ENCODE measurements at places on chromosomes 5 and 9. TPM values are rescaled to one million over a fixed set of nuclear protein-coding genes. Genes with fewer than 3 reads are reported as not detected.

DNA sequence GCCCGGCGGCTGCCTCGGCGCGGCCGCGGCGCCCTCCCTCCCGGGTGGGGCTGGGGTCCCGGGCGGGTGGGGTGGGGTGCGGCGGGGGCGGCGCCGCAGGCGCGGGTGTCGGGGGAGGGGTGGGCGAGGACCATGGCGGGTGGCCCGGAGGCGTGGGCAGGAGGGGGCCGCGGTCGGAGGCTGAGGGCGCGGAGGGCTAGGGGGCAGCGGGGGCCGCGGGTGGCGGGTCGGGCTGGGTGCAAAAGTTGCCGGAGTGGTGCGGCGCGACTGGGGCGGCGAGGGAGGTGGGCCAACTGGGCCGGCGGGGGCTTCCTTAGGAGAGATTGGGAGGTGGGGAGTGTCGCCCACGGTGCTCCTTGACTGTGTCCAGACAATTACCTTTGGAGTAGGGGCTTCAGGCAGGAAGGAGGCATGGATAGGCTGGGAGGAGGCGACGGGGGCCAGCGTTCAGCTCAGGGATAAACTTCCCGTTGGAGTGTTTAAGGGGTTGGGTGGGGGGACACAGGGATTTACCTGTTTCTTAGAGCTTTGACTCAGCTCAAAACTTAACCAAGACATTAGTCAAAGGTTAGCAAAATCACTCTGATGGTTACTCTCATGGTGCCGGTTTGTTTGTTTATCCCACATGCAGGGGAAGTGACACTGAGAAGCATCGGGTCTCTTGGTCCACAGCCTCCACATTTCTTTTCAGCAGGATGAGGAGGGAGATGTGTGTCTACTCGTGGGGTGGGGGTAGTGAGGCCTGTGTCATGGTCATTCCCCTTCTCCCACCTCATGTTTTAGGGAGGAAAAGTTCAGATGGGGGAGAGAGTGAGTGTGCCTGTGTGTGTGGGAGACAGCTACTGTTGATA, 859 bp downstream of the CSNK1G3 start:
- peak overlapping the region; percentile 91 for H3K27ac ChIP-seq
- H3K36me3 ChIP-seq, result no peaks in the 10 kb centered on the region
- no peak for DNase-seq
- H3K4me3 ChIP-seq, result peak overlapping the region; percentile 91

- H3K4me1 ChIP-seq, result no peaks in the 10 kb centered on the region
- H3K4me3 ChIP-seq, result no peak overlapping the region
- no peak for DNase-seq
- H3K36me3 ChIP-seq, result no peaks in the 10 kb centered on the region
- no peak overlapping the region for H3K27ac ChIP-seq
- H3K27me3 ChIP-seq, result no peaks in the 10 kb centered on the region
Measured at GRCh38 chr9:78615372-78615771, 318.4 kb downstream of the PSAT1 start.

DNA sequence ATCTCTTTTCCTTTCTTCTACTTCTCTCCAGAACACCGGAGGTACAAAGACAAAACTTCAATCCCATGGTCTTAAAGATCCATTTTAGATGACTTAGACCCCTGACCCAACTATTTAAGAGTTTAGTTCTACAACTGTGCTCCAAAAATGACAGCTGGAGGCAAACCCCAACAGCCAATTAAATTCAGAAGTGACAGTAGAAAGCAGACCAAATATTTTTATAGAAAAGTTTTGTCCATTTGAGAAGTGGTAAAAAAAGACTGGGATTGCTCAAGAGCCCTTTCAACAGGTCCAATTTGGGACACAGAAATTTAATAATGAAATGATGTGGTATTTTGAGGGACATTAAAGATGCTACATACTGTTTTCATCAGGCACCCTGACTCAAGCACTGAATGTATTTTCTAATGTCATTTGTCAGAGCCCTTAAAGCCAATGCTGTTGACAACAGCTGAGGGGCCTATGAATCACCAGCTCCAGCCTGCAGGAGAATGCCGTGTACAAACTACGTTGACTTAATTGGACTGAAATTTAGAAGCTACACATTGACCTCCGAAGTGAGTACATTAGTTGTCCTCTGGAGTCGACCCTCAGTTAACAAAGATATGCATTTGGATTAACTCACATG, 147.5 kb upstream of the PIK3R1 start:
- H3K4me3 ChIP-seq, result no peak overlapping the region
- no peaks in the 10 kb centered on the region for H3K27me3 ChIP-seq
- no peaks in the 10 kb centered on the region for H3K4me1 ChIP-seq
- no peak overlapping the region for H3K27ac ChIP-seq
- DNase-seq, result no peak
- no peaks in the 10 kb centered on the region for H3K36me3 ChIP-seq

GRCh38 chr5:67176936-67177335, 19.7 kb downstream of the CD180 start:
- no peak overlapping the region for H3K4me3 ChIP-seq
- H3K27ac ChIP-seq, result no peak overlapping the region
- no peaks in the 10 kb centered on the region for H3K36me3 ChIP-seq
- H3K4me1 ChIP-seq, result no peaks in the 10 kb centered on the region
- no peaks in the 10 kb centered on the region for H3K27me3 ChIP-seq

- DNase-seq, result no peak
- no peaks in the 10 kb centered on the region for H3K36me3 ChIP-seq
- H3K27me3 ChIP-seq, result no peaks in the 10 kb centered on the region
- H3K4me1 ChIP-seq, result no peaks in the 10 kb centered on the region
- no peak overlapping the region for H3K27ac ChIP-seq
Measured at GRCh38 chr9:81855538-81855937, 72.7 kb upstream of the SPATA31D4 start.

- DNase-seq, result no peak
- H3K36me3 ChIP-seq, result no peaks in the 10 kb centered on the region
- peak overlapping the region; percentile 95 for H3K27ac ChIP-seq
- H3K4me3 ChIP-seq, result no peak overlapping the region
- no peaks in the 10 kb centered on the region for H3K27me3 ChIP-seq
- peaks cover 73% of the 10 kb centered on the region for H3K4me1 ChIP-seq
Measured at GRCh38 chr9:134374301-134375010, 48.2 kb downstream of the RXRA start.

GRCh38 chr9:129336130-129336528, 158.1 kb upstream of the IER5L start:
- H3K36me3 ChIP-seq, result no peaks in the 10 kb centered on the region
- no peak for DNase-seq
- H3K27ac ChIP-seq, result peak overlapping the region; percentile 83
- peak overlapping the region; percentile 10 for H3K4me3 ChIP-seq
- H3K27me3 ChIP-seq, result no peaks in the 10 kb centered on the region

- no peak overlapping the region for H3K4me3 ChIP-seq
- H3K36me3 ChIP-seq, result no peaks in the 10 kb centered on the region
- DNase-seq, result no peak
- no peaks in the 10 kb centered on the region for H3K4me1 ChIP-seq
Measured at GRCh38 chr5:110873773-110874437, 135.1 kb downstream of the SLC25A46 start.

GRCh38 chr5:20537911-20538703, 550.1 kb upstream of the CDH18 start:
- H3K27ac ChIP-seq, result no peak overlapping the region
- no peak overlapping the region for H3K4me3 ChIP-seq
- no peaks in the 10 kb centered on the region for H3K36me3 ChIP-seq
- DNase-seq, result no peak
- H3K27me3 ChIP-seq, result no peaks in the 10 kb centered on the region
- no peaks in the 10 kb centered on the region for H3K4me1 ChIP-seq

GRCh38 chr9:18296702-18297055, 177.3 kb upstream of the ADAMTSL1 start:
- H3K4me1 ChIP-seq, result peaks cover 2% of the 10 kb centered on the region
- H3K27ac ChIP-seq, result no peak overlapping the region

DNA sequence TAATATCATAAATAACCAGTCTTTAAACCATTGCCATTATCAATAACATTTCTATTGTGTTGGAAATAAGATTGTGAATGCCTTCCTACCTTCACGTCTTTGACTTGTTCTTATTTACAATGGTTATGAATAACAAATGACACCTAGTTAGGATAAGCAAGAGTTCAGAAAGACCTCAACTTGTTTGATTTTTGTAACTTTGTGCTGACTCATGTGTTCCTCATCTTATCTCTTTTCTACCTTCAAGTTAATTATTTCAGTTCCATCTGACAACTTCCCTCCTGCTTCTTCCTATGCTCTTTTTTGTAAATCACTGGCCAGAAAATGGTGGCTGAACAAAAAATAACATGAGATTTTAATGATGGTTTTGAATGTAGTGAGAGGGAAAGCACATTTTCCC, 538.5 kb upstream of the TUSC1 start:
- no peak for DNase-seq
- no peaks in the 10 kb centered on the region for H3K36me3 ChIP-seq
- no peaks in the 10 kb centered on the region for H3K4me1 ChIP-seq
- H3K4me3 ChIP-seq, result no peak overlapping the region
- H3K27me3 ChIP-seq, result no peaks in the 10 kb centered on the region

- H3K27me3 ChIP-seq, result no peaks in the 10 kb centered on the region
- DNase-seq, result no peak
- no peaks in the 10 kb centered on the region for H3K4me1 ChIP-seq
- H3K36me3 ChIP-seq, result no peaks in the 10 kb centered on the region
Measured at GRCh38 chr9:93397661-93398373, 53.7 kb upstream of the FAM120A start.

- no peaks in the 10 kb centered on the region for H3K27me3 ChIP-seq
- no peaks in the 10 kb centered on the region for H3K36me3 ChIP-seq
- H3K27ac ChIP-seq, result no peak overlapping the region
- DNase-seq, result no peak
Measured at GRCh38 chr9:25733336-25733982, 55.2 kb upstream of the TUSC1 start.

GRCh38 chr5:160480652-160481051, 59.0 kb downstream of the PTTG1 start:
- no peaks in the 10 kb centered on the region for H3K36me3 ChIP-seq
- no peak overlapping the region for H3K27ac ChIP-seq
- no peak overlapping the region for H3K4me3 ChIP-seq
- H3K27me3 ChIP-seq, result no peaks in the 10 kb centered on the region
- no peaks in the 10 kb centered on the region for H3K4me1 ChIP-seq

DNA sequence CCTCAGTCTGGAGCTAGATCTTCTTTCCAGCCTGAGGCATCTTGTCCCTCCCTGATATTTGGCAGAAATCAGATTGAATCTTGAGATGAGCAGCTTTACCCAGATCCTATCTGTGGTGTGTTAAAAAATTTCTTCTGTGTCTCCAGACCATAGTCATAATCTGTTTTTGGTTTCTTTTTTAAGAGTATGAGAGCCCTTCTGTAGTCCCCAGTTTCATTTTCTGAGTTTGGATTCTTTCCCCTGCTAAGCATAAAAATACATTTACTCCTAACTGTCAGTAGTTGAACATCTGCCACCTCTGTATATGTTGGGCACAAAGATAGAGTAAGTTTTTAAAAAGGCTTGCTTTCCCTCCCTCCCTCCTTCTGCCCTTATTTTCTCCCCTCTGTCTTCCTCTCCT, 137.7 kb downstream of the CNTLN start:
- no peaks in the 10 kb centered on the region for H3K27me3 ChIP-seq
- H3K27ac ChIP-seq, result no peak overlapping the region
- no peaks in the 10 kb centered on the region for H3K4me1 ChIP-seq
- no peak overlapping the region for H3K4me3 ChIP-seq

GRCh38 chr5:140351609-140352334, 5.4 kb upstream of the HBEGF start:
- no peak overlapping the region for H3K27ac ChIP-seq
- H3K4me3 ChIP-seq, result no peak overlapping the region
- DNase-seq, result peak; percentile 73
- no peaks in the 10 kb centered on the region for H3K27me3 ChIP-seq
- no peaks in the 10 kb centered on the region for H3K4me1 ChIP-seq

DNA sequence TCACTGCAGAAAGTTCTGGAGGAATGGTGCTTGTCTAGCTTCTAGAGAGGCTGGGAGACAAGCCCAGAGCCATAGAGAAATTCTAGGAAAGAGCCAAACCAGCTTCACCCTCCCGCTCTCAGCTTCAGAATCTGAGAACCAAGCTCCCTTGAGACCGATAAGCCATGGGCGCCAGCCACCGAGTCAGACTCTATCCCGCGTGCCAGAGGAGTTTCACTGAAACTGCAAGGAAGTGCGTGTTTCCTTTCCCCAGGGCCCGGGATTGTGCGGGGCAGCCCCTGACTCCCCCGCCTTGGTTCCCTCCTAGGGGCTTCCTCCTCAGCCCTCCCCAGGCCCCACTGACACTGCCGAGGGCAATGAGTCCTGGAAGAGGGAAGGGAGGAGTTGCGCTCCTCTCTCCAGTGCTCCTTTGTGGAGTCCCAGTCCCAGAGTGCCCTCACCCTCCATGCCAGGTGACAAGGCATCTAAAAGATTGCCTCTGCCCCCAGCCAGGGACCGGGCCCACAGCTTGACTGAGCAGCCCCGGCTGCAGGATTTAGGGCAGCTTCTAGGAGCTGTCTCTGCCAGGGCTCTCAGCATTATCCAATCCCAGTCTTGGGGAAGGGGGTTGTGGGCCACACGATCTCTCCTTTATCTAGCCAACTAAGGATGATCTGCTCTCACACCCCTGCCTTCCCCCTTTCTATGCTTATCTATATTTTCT, 18.4 kb upstream of the TCF7 start:
- no peaks in the 10 kb centered on the region for H3K4me1 ChIP-seq
- H3K27me3 ChIP-seq, result no peaks in the 10 kb centered on the region
- H3K36me3 ChIP-seq, result no peaks in the 10 kb centered on the region
- no peak overlapping the region for H3K4me3 ChIP-seq
- no peak overlapping the region for H3K27ac ChIP-seq

DNA sequence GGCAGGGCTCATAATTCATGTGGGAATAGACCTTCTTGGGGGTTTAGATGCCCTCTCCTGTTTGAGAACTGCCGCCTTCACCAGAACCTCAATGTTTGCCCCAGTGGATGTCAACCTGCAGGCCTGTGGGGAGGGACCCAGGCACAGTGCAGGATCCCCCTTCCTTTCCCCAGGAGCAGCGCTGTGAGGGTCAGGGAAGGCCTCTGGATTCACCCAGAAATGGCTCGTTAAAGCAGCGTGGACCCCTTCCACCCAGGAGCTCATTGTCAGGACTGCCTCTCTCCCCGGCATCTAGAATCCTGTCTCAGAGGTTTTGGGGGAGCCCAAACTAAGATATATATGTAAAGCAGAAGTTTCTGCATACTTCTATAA, 188.3 kb downstream of the GADD45G start:
- no peaks in the 10 kb centered on the region for H3K36me3 ChIP-seq
- no peaks in the 10 kb centered on the region for H3K27me3 ChIP-seq
- DNase-seq, result no peak
- H3K4me3 ChIP-seq, result no peak overlapping the region

Gene TRIM36
- total RNA-seq, result 37.3 TPM

Gene WDR5
- 28.6 TPM for total RNA-seq

Gene MARCOL
- not detected for total RNA-seq

Gene GRXCR2
- not detected for total RNA-seq

Gene ZBTB6
- 6.5 TPM for total RNA-seq

Gene SLC34A1
- total RNA-seq, result not detected

Gene SPDL1
- total RNA-seq, result 9.0 TPM
